T1000 (cell line): ENCODE measurements at places on chromosomes 7 and 10.

DNA sequence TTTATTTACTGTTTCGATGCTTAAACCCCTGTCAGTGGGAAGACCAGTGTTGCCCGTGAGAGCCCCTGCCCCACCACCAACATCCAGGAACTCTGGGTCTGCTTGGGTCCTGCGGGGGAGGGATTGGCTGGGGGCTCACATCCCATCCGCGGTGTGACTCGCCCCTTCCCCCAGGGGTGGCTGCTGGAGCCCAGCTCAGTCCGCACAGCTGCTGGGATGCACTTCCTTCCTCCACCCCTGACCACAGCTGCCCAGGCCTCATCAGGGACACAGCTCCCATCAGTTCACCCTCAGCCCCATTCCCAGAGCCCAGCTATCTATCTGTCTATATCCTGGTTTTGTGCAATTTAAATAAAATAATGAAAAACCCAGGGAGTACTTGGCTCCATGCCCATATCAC lies 54.5 kb downstream of the JAKMIP3 start:
- no peak for DNase-seq

DNA sequence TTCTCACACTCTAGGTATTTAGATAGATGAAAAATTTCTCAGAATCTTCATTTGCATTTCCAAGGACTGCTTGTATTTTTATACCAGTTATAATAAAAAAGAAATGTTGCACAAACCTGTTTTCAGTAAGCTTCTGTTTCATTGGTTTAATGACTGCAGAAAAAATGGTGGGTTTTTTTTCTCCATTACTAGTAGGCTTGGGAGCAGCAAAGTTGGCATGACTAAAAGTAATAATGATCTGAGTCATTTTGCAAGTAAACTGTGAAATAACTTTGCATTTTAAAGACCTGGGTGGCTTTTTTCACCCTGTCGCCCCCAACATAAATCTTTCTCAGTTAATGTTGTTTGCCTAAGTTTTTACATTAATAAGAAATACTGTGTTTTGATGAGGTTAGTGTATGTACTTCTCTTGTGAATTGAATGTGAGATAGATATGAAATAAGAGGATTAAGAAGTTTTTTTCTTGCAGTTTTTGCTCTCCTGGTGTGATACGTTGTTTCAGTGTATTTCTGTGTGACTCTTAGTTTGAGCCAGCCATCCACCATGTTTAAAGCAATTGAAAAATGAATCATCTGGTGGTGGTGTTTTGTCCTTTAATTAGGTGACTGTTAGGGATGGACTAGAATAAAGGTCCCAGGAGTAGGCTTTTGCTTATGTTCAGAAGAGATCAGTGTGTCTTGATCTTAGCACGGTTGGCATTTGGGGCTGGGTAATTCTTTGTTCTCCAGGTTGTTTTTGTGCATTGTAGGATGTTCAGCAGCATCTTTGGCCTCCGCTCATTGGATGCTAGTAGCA lies 1.8 kb downstream of the GNAI1 start:
- no peak for DNase-seq

DNA sequence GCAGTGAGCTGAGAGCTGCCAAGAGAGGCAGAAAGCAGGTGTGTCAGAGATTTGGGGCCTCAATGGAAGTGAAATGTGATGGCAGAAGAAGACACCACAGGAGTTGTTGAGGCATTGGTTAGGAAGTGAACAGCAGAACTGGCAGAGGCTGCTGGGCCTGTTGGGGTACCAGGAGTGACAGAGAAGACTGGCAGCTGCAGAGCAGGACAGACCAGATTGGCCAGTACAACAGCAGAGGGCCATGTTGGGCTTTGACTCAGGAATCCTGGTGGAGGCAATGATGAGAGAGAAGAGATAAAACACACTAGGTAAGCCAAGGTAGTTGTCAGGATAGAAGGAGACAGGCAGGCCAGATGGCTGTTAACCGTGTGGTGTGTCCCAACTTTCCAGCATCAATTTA lies 19.9 kb upstream of the HERPUD2 start:
- no peak for DNase-seq

DNA sequence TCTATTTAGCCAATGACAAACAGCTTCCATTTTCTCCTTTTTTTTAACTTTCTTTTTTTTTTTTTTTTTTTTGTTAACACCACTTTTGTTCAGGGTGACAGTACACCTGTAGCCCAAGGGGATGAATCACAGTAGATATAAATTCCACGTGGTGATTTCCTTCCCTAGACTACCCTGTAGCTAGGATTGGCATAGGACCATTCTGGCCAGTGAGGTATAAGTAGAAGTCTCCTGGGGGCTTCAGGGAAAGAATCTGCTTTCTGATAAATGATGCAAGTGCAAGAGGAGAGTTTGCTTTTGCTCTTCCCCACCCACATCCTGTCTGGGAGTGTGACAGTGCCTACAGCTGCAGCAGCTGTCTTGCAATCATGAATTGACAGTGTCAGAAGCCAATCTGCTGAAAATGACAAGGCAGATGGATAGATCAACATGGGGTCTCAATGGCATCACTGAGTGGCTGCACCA lies 63.2 kb upstream of the TOMM7 start:
- DNase-seq, result no peak

GRCh38 chr7:148987751-148988512 lies 40.4 kb downstream of the PDIA4 start:
- no peak for DNase-seq

GRCh38 chr10:86653379-86653778 lies 968 bp upstream of the OPN4 start:
- DNase-seq, result no peak

GRCh38 chr10:65166272-65166671 lies 1645.1 kb downstream of the REEP3 start:
- no peak for DNase-seq

DNA sequence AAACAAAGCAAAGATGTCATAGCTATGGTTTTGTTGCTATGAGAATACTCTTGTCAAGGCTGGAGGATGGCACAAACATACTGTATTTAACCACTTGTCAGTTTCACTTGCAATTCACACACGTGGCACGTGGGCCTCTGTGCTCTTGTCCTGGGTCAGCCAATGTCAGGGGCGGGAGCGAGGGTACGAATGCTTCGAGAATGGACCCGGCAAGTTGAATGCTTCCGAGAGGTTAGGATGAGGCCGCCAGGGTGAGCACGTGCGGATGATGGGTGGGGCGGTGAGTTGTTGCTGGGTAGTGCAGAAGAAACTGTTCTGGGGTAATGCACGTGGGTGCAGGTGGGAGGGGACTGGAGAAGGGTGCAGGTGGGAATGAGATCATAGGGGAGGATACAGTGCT lies 10.4 kb upstream of the OCM2 start:
- no peak for DNase-seq

- no peak for DNase-seq
Observed at GRCh38 chr7:82677493-82677892, 233.9 kb upstream of the CACNA2D1 start.

DNA sequence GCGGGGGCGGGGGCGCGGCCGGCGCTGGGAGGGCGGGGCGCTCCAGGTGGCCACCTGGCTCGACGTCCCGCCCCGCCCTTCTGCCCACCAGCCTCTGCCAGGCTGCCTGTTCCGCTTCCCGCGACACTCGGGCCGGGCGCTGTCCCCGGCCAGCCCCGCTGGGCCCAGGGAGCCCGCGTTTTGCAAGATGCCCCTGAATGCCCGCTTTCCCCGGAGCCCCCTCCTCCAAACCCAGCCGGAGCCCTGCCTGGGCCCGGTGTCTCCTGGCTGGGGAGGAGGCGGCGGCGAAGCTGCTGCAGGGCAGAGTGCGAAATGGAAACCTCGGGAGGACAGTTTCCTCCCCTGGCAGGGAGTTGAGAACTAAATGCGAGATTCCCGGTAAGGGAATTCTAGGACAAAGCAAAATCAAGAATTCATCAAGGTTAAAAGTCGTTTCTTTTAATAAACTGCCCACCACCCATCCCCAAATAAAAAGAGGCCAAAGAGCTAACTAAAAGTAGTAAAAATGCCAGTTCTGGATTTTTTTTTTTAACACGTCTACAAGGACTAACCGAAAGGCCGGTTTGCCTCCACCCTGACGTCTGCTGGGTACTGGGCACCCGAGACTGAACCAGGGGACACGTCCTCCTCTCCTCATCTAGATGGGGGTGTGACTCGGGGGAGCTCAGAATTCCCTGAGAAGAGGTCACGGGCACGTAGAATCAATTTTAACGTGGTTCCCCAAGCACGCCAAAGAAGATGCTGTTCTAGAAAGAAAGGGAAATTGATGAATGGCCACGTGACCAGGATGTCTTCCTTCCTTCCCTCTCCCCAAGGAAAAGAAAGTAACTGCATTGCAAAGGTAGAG lies 200.4 kb upstream of the NFE2L3 start:
- no peak for DNase-seq

DNA sequence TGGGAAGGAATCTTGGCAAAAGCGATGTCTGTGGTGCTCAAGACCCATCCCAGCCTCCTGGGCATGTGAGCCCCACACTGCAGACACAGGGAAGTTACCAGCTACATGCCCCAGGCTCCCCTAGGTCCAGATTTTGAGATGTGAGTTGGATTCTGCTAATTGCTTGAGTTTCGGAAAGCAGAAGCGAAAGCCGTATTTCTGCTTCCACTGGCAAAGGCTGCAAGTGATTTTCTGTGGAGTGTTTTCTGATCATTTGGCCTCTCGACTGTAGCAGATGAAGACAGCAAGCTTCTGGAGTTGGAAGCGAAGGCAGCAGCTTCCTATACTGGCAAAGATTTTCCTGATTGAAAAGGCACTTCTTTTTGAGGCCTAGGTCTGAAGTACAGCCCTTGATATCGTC lies 29.6 kb downstream of the ANKRD16 start:
- no peak for DNase-seq

GRCh38 chr10:24307696-24308485 lies 99.0 kb downstream of the KIAA1217 start:
- no peak for DNase-seq

DNA sequence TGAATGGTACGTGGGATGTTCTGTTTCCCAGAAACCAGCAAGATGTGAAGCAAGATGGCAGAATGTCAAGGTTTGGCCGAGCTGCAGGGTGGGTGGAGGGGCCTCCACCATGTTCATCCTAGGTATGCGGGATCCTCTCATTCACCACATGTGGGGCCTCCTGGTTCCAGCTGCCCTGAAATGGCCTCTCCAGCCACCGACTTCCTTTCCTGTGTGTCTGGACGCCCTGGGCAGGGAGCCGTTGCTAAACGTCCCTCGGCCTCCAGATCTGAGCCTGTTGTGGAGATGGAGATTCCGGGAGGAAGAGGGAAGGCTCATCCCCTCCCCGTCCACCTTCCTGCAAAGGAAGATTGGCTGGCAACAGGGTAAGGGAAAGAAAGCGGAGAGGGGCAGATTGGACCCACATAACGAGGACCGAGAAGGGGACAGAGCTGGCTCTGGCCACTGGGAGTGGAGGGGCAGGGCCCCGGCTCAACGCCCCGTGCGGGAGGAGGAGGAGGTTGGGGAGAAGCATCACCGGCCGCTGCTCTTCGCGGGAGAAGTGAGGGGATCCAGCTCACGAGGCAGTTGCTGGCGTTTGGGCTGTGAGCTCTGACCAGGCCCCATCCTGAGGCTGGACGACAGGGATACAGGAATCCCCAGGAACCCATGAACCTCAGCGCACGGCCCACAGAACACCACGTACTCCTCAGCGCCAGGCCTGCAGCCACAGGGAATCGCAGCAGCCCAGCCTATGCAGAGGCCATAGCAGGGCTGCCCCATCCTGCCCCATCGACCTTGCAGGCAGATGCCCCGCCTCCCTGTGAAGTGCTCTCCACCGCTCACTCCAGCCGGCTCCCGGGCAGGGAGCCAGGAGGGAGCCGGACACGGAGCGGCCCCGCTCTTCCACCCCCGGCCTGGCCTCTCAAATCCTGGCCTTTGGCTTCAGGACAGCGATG lies 98.3 kb downstream of the FOXL3 start:
- no peak for DNase-seq

- no peak for DNase-seq
Observed at GRCh38 chr7:155518633-155519032, 27.7 kb downstream of the CNPY1 start.

DNA sequence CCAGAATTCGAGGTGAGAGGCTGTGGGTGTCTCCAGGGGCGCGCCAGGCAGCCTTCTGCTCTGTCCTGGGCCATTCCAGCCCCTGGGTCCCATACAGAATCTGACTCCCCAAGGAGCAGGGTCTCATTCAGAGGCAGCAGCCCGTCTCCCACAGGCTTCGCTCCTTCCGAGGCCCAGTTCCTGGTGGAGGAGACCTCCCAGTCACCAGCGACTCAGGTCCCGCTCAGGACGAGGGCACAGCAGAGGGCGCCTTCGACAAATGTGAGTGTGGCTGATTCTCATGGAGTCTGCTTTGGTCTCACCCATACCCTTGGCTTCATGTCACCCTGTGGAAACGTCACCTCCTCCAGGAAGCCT lies 81.8 kb upstream of the GPR26 start:
- no peak for DNase-seq

GRCh38 chr7:17947620-17948019 lies 7.3 kb upstream of the SNX13 start:
- DNase-seq, result no peak

GRCh38 chr10:119341459-119342301 lies 134.3 kb downstream of the GRK5 start:
- DNase-seq, result no peak

- no peak for DNase-seq
Observed at GRCh38 chr10:13767676-13768178, 181.0 kb downstream of the PRPF18 start.
